ENCODE measurements at places on chromosomes 2 and 18. TPM values are rescaled to one million over a fixed set of nuclear protein-coding genes. Genes with fewer than 3 reads are reported as not detected.

- DNase-seq = no peak
These were observed 10.2 kb downstream of the ZNF516 start for GRCh38 chr18:76484749-76485387.

GRCh38 chr2:113067681-113068080, at the start of gene IL1F10:
IL1F10 (plus strand) TSS chr2:113067970; CDS start chr2:113072739, 4,769 bp downstream.
- DNase-seq = no peak

- no peak for DNase-seq
These were observed 649.0 kb upstream of the RAB6C start for GRCh38 chr2:129330504-129330903.

DNA sequence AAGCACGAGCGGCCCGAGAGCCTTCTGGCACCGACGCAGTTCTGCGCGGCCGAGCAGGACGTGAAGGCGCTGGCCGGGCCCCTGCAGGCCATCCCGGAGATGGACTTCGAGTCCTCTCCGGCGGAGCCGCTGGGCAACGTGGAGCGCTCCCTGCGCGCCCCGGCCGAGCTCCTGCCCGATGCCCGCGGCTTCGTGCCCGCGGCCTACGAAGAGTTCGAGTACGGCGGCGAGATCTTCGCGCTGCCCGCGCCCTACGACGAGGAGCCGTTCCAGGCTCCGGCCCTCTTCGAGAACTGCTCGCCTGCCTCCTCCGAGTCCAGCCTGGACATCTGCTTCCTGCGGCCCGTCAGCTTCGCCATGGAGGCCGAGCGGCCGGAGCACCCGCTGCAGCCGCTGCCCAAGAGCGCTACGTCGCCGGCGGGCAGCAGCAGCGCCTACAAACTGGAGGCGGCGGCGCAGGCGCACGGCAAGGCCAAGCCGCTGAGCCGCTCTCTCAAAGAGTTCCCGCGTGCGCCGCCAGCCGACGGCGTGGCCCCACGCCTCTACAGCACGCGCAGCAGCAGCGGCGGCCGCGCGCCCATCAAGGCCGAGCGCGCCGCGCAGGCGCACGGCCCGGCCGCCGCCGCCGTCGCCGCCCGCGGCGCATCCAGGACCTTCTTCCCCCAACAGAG, 70.4 kb downstream of the ARHGEF33 start:
- peak; percentile 62 for DNase-seq

DNA sequence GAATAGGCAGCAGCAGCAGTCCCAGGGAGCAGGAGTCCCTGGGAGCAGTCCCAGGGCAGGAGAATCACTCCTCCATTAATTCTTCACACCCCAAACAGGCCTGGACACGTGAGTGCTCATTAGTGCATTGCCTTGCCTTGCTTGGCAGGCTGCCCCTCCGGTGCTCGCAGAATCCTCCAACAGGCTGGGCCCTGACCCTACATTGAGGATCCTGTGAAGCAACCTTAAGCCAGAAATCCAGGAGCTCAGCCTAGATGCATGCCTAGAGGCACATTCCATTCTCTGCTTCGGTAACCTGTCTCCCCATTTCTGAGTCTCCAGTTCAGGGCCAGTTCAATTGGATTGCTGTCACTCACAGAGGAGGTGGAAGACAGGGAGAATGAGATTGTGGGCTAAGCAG, 97.4 kb upstream of the LRATD1 start:
- no peak for DNase-seq

DNA sequence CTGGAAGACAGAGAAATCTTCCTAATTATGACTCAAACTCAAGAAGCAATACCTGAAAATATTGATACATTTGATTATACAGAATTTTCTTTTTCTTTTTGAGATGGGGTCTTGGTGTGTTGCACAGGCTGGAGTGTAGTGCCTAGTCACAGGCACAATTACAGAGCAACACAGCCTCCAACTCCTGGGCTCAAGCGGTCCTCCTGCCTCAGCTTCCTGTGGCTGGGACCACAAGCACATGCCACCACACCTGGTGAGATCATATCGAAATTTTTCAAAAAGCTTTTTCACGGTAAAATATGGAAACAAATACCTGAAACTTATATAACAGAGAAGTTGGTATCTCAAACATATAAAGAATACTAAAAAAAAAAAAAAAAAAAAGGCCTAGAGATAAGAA, 27.9 kb downstream of the TGFBRAP1 start:
- DNase-seq = no peak

DNA sequence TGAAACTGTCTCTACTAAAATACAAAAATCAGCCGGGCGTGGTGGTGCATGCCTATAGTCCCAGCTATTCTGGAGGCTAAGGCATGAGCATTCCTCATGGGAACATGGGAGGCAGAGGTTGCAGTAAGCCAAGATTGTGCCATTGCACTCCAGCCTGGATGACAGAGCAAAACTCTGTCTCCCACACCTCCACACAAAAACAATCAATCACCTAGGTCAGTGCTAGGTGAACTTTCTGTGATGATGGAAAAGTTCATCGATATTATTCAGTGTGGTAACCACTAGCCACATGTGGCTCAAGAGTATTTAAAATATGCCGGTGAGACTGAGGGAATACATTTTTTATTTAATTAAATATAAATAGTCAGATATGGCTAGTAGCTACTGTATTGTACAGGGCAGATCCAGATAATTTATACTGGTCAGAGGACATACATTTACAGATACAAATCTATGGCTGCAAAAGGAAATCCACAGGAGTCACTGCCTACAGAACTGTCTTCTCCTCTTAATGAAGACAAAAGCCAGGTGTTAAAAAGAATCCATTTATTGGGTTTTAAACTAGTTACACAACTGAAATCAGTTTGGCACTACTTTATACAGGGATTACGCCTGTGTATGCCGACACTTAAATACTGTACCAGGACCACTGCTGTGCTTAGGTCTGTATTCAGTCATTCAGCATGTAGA, 3.9 kb upstream of the GPR75 start:
- no peak for DNase-seq

DNA sequence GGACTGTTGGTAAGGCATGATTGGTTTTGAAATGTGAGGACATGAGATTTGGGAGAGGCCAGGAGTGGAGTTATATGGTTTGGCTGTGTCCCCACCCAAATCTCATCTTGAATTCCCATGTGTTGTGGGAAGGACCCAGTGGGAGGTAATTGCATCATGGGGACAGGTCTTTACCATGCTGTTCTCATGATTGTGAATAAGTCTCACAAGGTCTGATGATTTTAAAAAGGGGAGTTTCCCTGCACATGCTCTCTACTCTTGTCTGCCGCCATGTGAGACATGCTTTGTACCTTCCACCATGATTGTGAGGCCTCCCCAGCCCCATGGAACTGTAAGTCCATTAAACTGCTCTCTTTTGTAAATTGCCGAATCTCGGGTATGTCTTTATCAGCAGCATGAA, 5.4 kb downstream of the CMPK2 start:
- DNase-seq = no peak

DNA sequence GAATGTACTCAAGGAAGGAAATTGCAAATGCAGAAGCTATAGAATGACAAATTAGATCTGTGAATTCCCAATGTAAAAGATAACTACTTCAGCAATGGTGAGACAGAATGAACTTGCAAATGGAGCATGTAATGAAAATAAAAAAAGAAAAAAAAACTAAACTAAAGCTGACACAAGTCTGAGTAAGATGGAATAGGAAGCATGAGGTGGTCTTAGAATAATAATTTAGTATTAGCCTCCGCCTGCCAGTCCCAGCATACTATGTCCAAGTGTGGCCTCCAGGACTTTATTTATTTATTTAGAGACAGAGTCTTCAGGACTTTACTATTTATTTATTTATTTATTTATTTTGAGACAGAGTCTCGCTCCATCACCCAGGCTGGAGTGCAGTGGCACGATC, 37.4 kb upstream of the SLC39A10 start:
- no peak for DNase-seq

DNA sequence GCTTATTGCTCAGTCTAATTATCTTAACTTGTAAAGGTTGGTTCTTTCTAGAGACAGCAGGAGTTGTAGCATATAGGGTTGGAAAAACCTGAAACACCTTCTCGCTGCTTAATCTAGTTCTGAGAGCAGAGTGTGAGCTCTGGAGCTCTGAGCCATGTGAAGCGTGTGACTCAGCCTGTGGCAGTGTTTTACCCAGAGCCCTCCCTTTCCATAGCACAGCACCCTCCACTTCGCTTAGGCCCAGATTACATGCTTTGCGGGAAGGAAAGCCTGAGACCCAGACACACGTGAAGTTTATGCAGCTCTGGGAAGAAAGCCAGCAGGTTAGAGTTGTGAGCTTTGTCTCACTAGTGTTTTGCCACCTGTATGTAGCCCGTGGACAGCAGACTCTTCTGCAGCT, 74.5 kb downstream of the INPP4A start:
- no peak for DNase-seq

DNA sequence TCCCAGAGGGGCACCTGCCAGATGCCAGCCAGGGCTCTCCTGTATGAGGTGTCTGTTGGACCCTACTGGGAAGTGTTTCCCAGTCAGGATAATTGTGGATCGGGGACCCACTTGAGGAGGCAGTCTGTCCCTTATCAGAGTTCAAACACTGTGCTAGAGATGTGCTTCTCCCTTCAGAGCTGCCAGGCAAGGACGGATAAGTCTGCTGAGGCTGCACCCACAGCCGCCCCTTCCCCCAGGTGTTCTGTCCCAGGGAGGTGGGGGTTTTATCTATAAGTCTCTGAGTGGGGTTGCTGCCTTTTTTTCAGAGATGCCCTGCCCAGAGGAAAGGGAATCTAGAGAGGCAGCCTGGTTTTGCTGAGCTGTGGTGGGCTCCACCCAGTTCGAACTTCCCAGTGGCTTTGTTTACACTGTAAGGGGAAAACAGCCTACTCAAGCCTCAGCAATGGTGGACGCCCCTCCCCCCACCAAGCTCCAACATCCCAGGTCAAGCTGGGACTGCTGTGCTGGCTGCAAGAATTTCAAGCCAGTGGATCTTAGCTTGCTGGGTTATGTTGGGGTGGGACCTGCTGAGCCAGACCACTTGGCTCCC, 324.0 kb upstream of the SETBP1 start:
- no peak for DNase-seq

GRCh38 chr2:155815851-155816250, 516.7 kb downstream of the NR4A2 start:
- no peak for DNase-seq

- DNase-seq = no peak
These were observed 69.3 kb downstream of the MAPK4 start for GRCh38 chr18:50629148-50629631.

- no peak for DNase-seq
These were observed 4.8 kb upstream of the MRPL44 start for GRCh38 chr2:223952280-223952968.

- no peak for DNase-seq
These were observed 198.8 kb downstream of the CYRIA start for GRCh38 chr2:16466821-16467151.

GRCh38 chr2:46416280-46416679, 63.1 kb upstream of the TMEM247 start:
- DNase-seq = no peak

- DNase-seq = no peak
These were observed 171.4 kb downstream of the FSHR start for GRCh38 chr2:48982887-48983435.

DNA sequence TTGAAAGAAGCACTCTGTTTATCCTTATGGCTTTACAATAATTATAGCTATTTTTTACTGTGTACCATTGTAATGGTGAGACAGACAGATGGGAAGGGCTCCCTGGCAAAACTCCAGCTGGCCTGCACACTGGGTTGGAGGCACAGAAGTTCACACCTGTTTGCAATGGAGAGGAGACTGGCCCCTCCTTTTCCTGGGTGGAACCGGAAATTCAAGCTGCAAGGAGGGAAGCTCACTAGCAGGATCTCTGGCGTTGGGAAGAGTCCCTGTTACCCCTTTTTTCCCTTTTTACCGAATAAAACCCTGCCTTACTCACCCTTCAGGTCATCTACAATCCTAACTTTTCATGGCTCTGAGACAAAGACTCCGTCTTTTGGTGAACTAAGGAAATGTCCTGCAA, 100.3 kb upstream of the TFPI start:
- DNase-seq = no peak

GRCh38 chr2:187180529-187180928, 267.5 kb downstream of the CALCRL start:
- no peak for DNase-seq

DNA sequence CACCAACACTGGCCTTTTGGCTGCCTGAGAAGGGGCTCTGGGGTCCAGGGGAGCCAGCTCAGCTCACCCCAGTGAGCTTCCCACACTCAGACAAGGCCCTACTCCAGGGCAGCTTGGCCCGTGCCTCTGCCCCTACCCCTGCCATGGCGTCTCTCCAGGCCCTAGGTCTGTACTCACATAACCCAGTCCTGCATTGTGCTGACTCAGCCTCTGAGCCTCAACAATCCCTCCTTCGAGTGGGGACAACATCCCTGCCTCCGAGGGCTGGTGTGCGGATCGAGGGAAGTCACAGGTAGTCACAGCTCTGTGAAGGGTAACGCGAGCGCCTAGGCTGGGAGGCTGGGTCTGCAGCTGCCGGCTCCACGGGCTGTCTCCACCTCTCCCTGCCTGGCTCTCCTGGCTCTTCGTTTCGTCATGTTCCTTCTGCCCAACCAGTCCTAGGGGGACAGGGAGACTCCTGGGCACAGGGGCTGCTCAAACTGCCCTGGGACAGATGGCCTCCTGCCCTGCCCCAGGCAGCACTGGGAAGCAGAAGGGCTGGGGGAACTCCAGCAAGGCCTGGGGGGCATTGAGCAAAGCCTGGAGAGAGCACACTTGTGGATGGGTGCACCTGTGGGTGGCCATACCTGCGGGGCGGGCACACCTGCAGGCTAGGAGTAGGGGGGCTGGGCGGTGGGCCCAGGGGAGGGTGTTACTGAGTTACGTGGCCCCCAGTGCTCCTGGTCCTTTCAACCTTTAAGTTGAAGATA, 74.6 kb downstream of the RRM2 start:
- no peak for DNase-seq

GRCh38 chr2:134758633-134759032, 39.8 kb upstream of the TMEM163 start:
- DNase-seq = no peak

- DNase-seq = no peak
These were observed 28.4 kb upstream of the GTF2A1L start for GRCh38 chr2:48589170-48589767.

DNA sequence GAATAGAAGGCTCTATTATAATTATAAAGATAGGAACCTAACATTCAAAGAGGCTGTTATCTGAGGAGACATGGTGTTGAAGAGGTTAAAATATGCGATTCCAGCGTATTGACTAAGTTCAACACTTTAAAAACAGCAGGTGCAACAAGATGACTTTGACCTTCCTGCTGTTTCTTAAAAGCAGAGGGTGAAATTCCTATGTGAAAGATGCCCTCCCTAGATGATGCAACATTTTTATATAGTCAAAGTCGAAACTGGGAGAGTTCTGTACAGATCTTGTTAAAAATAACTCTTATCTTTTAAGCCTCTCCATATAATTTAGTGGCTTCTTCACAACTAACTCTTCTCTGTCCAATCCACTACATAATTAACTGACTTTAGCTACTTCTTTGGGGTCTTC, 4.4 kb upstream of the ACKR3 start:
- no peak for DNase-seq

WDSUB1 gene
- 9.0 TPM for polyA plus RNA-seq

ANKRD62 gene
- not detected for polyA plus RNA-seq

CNDP1 gene
- polyA plus RNA-seq = not detected

RTP5 gene
- not detected for polyA plus RNA-seq

SLC5A7 gene
- polyA plus RNA-seq = not detected

M1AP gene
- polyA plus RNA-seq = not detected

CNTNAP5 gene
- polyA plus RNA-seq = not detected

MC5R gene
- polyA plus RNA-seq = not detected

ZNF532 gene
- polyA plus RNA-seq = 0.07 TPM

CFC1 gene
- not detected for polyA plus RNA-seq

Data from naive thymus-derived CD8-positive, alpha-beta T cell (primary cell).